ENCODE measurements at places on chromosomes 11 and 22.
A peak's percentile ranks its signal among the peaks of the same experiment; 100 is the strongest.

DNA sequence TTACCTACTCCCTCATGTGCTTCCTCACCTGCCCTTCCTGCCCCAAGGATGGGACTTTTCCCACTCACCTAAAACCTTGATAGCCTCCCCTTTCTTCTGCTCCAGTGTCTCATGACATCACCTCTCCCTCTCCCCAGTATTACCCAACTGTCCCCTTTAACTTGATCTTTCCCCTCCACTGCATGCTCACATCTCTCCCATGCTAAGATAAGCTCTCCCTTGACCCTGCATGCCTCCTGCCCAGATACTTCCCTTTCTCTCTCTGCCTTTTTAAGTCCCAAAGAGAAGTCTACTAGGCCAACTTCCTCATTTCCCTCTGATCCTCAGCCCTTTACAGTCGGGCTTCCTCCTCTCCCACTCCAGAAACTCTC is 14.8 kb downstream of the CD3E start:
- no peak for DNase-seq

GRCh38 chr11:122853971-122854446 is 15.7 kb downstream of the CRTAM start:
- DNase-seq = peak; percentile 12

- no peak for DNase-seq
Measured at GRCh38 chr11:128555606-128556005, 31.8 kb downstream of the ETS1 start.

GRCh38 chr11:61684870-61685616 is 4.9 kb downstream of the DAGLA start:
- no peak for DNase-seq

GRCh38 chr22:16854631-16855030 is 29.4 kb upstream of the XKR3 start:
- DNase-seq = no peak
